ENCODE measurements at places on chromosomes 12 and 14.

DNA sequence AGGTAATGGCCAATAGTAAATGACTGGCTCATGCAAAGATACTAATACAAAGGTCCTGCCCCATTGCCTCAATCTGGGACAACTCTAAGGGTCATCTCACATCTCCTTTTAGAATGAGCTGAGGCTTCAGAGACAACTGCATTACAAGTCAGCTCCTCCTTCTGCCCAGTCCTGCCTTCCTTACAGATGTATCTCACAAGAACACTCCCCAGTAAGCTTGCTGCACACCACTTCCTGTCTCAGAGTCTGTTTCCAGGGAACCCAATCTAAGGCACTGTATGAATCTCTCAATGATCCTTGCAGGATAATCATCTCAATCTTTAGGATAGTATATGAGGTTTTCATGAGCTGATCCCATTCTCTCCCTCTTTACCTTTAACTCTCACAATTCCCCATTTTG, 57.8 kb upstream of the ZDHHC17 start:
- DNase-seq = no peak

- DNase-seq = no peak
These were observed 14.3 kb upstream of the RIN3 start for GRCh38 chr14:92499234-92499633.

DNA sequence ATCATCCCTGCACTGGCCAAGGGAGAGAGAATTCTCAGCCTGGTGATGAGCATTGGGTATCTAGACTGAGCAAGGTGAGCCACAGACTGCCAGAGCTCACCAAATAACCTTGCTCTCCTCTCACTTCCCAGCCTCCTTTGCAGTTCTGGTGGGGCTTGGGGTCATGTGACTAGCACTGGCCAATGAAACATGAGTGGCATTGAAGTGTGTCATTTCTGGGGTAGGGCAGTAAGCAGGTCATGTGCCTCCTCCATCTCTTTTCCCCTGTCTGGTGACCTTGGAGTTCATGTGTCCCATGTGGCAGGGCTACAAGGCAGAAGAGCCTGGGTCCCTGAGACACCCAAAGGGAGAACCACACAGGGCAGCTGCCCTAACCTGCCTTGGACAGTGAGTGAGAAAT, 3.6 kb upstream of the KRT72 start:
- DNase-seq = no peak

DNA sequence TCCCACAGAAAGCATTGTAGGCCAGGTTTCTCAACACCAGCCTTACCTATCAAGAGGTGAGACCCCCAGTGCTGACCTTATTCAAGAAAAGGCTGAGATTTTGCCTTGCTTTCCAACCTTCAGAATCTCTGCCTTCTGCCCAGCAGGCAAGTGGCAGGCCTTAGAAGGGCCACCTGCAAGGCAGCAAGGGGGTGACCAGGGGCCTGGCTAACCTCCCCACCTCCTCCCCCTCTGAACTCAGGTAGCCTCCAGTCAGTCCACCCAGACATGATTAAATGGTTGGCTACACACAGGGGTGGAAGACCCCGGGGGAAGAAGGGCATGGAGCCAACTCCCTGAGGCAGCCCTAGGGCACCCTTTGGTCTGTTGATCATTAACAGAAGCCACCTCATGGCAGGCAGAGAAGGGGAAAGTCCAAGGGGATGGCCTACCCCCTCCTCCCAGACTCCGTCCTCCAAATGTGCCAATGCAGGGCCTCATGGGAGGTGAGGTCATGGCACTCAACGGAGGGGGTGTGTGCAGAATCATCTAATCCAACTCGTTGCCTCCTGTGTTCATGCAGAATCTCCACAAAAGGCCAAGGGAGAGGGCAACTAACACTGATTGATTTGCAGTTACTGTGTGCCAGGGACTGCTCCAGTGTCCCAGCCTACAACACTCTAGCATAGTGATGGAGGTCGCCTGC, 8.5 kb downstream of the ZFP36L1 start:
- DNase-seq = no peak

DNA sequence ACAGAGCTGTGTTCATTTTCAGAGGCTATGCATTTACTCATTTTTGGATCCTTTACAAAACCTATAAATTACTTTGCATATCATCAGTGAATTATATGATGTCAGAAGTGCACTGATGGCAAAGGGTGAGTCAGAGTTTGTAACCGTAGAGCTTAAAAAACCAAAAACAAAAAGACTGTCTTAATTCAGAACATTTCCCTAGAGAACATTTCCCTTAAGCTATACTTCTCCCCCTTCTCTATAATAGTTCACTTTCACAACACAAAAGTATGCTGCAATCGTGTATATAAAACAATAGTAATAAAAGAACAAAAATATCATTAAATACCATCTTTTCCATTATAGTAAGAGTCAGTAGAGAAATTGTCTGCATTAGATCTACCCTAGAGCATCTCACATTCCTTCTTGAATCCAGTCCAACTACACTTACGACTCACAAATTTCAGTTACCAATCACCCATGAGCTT, 934.9 kb downstream of the LRFN5 start:
- DNase-seq = no peak

GRCh38 chr14:35197015-35197414, 74.7 kb downstream of the PRORP start:
- DNase-seq = no peak

- DNase-seq = no peak
These were observed 9.1 kb downstream of the CEP170B start for GRCh38 chr14:104874110-104874531.

- DNase-seq = no peak
These were observed 188.7 kb downstream of the KITLG start for GRCh38 chr12:88391556-88391955.

- DNase-seq = no peak
These were observed 1081.0 kb downstream of the VRK1 start for GRCh38 chr14:97878206-97878605.

GRCh38 chr12:112233242-112233641, 107.9 kb downstream of the TRAFD1 start:
- no peak for DNase-seq

- no peak for DNase-seq
These were observed 341.0 kb upstream of the E2F7 start for GRCh38 chr12:77406219-77406905.

DNA sequence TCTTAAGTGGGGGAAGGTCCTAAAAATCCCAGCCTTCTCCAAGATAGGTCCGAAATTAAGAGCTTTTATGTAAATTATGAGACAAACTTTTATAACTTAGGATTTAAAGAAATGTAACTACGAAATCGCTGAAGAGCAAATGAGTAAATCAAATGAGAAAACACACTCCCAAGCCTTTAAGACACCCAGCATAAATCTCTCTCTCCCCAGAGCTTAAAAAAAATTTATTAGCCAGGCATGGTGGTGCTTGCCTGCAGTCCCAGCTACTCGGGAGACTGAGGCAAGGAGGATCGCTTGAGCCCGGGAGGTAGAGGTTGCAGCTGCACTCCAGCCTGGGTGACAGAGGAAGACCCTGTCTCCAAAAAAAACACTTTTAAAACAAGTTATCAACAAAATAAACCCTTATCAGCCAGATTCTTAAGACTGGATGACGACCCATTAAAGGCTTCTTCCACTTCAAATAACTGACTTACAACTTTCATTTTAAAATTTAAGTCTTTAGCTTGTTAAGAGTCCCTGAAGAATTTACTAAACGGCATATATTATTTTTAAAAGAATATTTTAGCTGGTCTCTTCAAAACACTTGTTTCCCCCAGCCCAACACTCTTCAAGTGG, 3.2 kb downstream of the PTGES3 start:
- no peak for DNase-seq

- no peak for DNase-seq
These were observed 80.3 kb downstream of the AVPR1A start for GRCh38 chr12:63070709-63071108.

DNA sequence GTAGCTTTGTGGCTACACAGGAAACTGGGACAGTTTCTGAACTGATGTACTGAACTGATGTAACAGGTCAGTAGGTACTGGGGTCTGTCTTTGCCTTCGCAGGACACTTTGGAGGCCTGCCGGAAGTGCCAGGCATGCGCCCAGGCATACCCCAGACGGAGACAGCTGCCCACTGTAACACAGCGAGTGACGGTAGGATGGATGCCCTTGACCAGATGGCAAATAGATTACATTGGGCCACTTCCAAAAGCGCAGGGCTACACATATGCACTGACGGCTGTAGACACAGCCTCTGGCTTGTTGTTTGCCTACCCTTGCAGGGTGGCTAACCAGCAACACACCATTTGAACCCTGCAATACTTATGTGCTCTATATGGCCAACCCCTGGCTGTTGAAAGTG, 94.1 kb upstream of the TMPO start:
- no peak for DNase-seq

DNA sequence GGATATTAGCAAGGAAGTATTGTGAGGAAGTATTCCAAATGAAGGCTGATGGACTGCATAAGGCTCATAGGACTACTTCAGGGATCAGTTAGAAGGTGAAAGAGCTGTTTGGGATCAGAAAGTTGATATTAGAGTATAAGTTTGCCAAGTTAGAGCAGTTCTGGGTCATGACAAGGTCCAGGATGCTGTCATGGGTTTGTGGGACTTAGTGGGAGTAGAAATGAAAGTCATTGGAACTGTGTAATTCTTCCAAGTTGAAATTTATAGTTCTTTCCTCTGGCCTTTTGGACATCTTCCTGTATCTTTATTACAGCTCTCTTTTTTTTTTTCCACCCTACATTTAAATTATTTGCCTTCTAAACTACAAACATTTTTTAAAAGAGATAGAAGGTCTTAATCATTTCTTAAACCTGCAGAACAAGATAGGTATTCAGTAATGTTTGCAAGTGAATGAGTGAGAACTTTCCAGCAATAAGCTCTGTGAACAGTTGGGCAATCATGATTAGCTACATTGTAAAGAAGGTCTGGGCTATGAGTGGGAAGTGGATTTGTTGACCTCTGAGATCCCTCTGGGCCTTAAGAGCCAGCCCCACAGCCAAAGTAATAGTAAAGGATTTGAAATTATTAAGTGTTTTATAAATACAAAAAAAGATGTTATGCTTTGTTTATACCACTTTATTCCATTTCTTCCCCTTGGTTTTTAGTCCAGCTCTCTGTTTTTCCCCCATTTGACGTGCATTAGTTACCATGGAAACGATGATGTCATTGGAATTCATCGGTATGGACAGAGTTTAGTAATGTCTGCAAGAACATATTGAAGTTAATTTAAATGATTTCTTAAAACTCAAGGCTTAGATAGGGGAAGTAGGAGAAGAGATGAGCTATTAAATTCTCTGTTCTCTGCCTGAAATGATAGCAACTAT, 247.9 kb upstream of the ARHGAP5 start:
- no peak for DNase-seq

DNA sequence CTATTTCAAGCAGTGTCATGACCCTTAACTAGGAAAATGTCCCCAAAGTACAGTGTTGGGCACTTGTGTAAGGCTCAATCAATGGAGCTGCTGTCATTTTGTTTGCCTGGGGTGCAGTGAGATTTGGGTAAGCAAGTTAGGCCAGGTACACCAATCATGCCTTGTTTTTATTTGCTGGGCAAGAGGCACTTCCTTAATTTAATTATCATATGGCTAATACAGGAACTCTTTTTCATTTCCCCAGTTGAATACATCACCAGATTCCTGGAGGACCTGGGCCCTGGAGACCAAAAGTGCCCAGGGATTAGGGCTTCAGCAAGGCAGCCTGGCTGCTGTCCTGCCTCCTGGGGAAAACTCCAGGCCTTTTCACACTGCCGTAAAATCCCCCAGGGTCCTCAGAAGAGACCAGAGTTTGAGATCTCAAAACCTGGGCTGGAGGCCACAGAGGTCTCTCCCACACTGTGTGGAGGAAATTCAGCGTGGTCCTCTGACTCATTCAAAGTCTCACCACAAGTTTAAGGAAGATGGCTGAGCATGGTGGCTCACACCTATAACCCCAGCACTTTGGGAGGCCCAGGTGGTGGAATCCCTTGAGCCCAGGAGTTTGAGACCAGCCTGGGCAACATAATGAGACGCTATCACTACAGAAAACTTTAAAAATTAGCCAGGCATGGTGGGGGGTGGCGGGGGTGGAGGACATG, 28.4 kb upstream of the FOXN3 start:
- no peak for DNase-seq

All from SIG-M5 (cell line).